ENCODE measurements at places on chromosomes 12 and 14. TPM values are rescaled to one million over a fixed set of nuclear protein-coding genes. Genes with fewer than 3 reads are reported as not detected.

SPX gene
- 2.3 TPM for total RNA-seq

TRMT5 gene
- 22.8 TPM for total RNA-seq

CD4 gene
- total RNA-seq: 4.8 TPM

PRKD1 gene
- 16.4 TPM for total RNA-seq

SIX1 gene
- 0.46 TPM for total RNA-seq

RECQL gene
- 26.5 TPM for total RNA-seq

REP15 gene
- 1.6 TPM for total RNA-seq

PDE3A gene
- total RNA-seq: 15.5 TPM

AMN gene
- total RNA-seq: 0.23 TPM

SOAT2 gene
- not detected for total RNA-seq

MMP17 gene
- total RNA-seq: 41.5 TPM

RHOJ gene
- total RNA-seq: 7.2 TPM

MYF5 gene
- not detected for total RNA-seq

MYO1H gene
- total RNA-seq: 1.4 TPM

ERBB3 gene
- total RNA-seq: 6.2 TPM

FKBP3 gene
- total RNA-seq: 85.3 TPM

LMO3 gene
- total RNA-seq: 235 TPM

ANKS1B gene
- 298 TPM for total RNA-seq

HOXC4 gene
- total RNA-seq: not detected

ACRBP gene
- total RNA-seq: 0.46 TPM

SYCP3 gene
- total RNA-seq: 0.46 TPM

KRT85 gene
- total RNA-seq: not detected

COA8 gene
- 48.2 TPM for total RNA-seq

DAO gene
- not detected for total RNA-seq

RAPGEF3 gene
- total RNA-seq: 16.6 TPM

PPM1H gene
- 27.0 TPM for total RNA-seq

APOLD1 gene
- total RNA-seq: 26.1 TPM

REM2 gene
- 5.5 TPM for total RNA-seq

OTOGL gene
- 0.46 TPM for total RNA-seq

FOXG1 gene
- 19.8 TPM for total RNA-seq

CAPZA3 gene
- not detected for total RNA-seq

KRT82 gene
- total RNA-seq: not detected

FLVCR2 gene
- 6.7 TPM for total RNA-seq

P2RX7 gene
- 5.1 TPM for total RNA-seq

KRT74 gene
- total RNA-seq: not detected

B3GNT4 gene
- total RNA-seq: 8.5 TPM

SYNDIG1L gene
- 32.8 TPM for total RNA-seq

TSPAN9 gene
- total RNA-seq: 42.9 TPM

CKB gene
- total RNA-seq: 328 TPM

GDF3 gene
- not detected for total RNA-seq

ANO4 gene
- total RNA-seq: 27.2 TPM

PLBD1 gene
- total RNA-seq: 3.2 TPM

MAP3K12 gene
- 32.5 TPM for total RNA-seq

LRIG3 gene
- total RNA-seq: 9.0 TPM

BCL7A gene
- 39.7 TPM for total RNA-seq

LBHD2 gene
- total RNA-seq: 1.2 TPM

KLRD1 gene
- under 0.01 TPM for total RNA-seq

TPPP2 gene
- not detected for total RNA-seq

GSG1 gene
- total RNA-seq: 0.23 TPM

DBX2 gene
- 6.9 TPM for total RNA-seq

PLEKHG7 gene
- total RNA-seq: not detected

BCDIN3D gene
- total RNA-seq: 6.2 TPM
